Activated CD4-positive, alpha-beta T cell treated with anti-CD3 and anti-CD28 coated beads for 1 hour (primary cell): ENCODE measurements at places on chromosomes 4 and X.

DNA sequence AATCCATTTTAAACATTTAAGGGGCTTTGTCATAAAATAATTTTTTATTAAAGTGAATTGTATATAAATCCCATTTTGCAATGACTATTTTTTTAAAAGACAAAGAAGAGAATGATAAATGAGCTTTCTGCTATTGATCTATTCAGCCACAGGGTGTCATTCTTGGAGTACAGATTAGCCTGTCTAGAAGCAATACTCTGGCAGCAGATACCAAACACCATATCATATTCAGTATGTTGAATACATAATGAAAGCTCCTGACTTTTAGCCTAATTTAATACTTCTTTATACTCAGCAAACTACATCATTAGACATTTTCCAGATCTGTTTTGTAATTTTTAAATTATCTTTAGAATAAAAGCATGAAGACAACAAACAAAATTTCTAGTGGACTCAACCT lies 496.3 kb downstream of the PDGFC start:
- DNase-seq, result no peak

DNA sequence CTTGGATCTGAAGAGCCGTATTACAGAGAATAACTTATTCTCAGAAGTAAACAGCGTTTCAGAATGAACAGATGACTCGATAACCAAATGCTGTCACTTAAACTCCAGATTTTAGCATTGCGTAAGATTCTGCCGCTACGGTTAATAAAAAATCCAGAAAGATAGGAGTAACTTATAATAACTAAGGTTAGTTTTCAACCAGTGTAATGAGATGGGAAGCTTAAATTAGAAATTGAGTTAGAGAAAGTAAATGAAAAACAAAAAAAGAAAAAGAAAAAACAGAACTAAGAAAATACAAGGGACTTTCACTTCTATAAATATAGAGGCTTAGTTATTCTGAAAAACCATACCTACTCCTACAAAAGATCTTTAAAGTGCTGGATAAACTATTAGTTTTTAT lies 13.1 kb upstream of the PARM1 start:
- no peak for DNase-seq

- DNase-seq, result peak; percentile 88
Measured at GRCh38 chr4:87006676-87007527, 72.1 kb downstream of the AFF1 start.

- no peak for DNase-seq
Measured at GRCh38 chr4:41512136-41512535, 25.8 kb upstream of the LIMCH1 start.

- DNase-seq, result no peak
Measured at GRCh38 chr4:17232566-17233253, 279.2 kb downstream of the QDPR start.

DNA sequence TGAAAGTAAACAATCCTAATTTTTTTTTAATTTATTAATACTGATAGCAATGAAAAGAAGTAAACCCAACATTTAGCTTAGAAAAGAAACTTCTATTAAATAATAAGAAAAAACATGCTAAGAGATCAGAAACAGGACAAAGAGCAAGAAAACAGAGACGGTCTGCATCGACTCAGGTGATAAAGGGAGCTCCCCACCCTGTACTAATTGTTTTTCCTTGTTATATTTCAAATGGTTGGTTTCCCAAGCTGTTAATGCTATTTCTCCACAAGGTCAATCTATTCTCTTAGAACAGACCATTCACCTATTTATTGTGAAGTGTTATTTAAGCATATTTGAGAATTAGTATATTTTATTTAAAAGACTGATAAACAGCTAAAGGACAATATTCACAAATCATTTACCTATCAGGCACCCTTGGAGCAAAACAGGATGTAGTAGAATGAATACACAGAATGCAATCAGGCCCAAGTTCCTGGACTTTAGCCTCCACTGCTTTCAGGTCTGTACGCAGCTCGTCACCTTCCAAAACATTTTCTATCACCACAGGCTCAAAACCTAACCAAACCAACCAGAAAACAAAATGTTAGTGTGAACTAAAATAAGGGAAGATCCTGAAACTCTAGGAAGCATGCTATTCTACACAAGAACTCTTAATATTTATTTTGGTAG lies 5.5 kb downstream of the SEPSECS start:
- DNase-seq, result no peak

DNA sequence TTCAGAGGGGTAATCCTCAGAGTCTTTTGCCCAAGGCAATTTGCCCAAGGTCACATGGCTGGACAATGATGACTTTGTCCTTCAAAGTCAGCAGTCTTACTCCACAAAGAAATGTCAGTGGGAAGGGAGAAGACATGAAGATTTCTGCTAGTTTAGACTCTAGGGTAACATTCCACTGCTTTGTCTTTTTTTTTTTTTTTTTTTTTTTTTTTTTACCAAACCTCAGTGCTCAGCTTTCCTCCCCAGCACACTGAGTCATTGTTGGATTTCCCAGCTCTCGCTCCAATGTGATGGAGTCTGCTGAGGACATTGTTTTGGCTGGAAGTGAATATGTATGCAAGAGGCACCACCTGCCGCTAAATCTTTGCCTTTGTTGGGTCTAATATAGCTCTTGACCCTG lies 7.2 kb upstream of the C1QTNF7 start:
- DNase-seq, result no peak

DNA sequence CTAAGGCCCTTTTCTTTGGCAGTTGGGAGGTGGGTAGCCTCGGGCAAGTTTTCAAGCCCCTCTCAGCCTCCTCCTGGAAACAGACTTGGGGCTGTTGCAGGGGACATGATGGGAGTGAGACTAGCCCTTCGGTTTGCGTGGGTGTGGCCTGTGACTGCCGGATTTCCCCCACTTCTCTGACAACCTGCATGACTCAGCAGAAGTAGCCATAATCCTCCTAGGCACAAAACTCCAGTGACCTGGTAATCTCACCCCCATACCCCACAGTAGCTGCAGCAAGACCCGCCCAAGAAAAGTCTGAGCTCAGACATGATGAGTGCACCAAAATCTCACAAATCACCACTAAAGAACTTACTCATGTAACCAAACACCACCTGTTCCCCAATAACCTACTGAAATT lies 433.7 kb upstream of the AMOT start:
- no peak for DNase-seq

- DNase-seq, result no peak
Measured at GRCh38 chr4:137576446-137576845, 44.2 kb upstream of the PCDH18 start.

GRCh38 chr4:79042079-79042674 lies 102.9 kb upstream of the PAQR3 start:
- DNase-seq, result no peak

DNA sequence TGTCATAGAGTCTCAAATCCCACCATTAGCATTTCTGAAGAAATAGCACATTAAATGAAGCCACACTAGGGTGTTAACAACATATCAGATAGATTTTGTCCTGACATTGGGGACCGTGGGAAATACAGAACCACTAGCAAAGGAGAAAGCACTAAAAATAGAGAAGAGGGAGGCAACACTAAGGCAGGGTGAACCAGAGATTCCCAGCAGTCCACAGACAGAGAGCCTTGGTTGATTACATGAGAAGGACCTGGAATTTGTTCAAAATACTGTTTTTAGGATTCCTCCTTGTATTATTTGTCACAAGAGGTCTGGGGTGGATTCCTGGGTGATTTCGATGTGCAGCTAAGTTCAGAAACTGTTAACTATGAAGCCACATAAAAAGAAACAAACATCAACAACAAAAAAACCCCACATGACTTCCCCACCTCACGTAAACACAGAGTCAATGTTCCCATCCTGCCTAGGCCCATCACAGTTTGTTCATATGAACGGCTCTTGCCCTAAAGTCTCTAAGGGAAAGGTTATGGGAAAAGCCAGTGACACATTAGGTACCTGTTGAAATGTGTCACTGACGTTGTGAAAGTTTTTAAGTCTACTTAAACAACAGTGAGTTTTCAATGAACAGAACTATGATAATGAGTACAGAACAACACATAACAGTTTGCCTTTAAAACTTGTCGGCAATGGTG lies 23.6 kb upstream of the GRSF1 start:
- no peak for DNase-seq

DNA sequence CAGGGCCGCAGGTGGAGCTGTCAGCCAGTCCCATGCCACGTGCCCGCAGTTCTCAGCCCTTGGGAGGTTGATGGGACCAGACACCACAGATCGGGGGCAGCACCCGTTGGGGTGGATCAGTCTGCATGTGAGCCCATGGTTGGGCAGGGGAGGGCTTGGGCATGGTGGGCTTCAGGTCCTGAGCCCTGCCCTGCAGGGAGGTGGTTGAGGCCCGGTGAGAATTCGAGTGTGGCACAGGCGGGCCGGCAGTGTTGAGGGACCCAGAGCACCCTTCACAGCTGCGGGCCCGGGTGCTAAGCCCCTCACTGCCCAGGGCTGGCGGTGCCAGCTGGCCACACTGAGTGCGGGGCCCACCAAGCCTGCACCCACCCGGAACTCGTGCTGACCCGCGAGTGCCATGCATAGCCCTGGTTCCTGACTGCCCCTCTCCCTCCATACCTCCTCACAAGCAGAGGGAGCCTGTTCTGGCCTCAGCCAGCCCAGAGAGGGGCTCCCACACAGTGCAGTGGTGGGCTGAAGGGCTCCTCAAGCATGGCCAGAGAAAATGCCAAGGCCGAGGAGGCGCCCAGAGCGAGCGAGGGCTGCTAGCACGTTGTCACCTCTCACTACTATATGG lies 696.1 kb downstream of the TGIF2LX start:
- no peak for DNase-seq

- DNase-seq, result no peak
Measured at GRCh38 chrX:24996096-24996709, 19.6 kb downstream of the ARX start.

- no peak for DNase-seq
Measured at GRCh38 chrX:43595931-43596330, 60.2 kb upstream of the MAOA start.

DNA sequence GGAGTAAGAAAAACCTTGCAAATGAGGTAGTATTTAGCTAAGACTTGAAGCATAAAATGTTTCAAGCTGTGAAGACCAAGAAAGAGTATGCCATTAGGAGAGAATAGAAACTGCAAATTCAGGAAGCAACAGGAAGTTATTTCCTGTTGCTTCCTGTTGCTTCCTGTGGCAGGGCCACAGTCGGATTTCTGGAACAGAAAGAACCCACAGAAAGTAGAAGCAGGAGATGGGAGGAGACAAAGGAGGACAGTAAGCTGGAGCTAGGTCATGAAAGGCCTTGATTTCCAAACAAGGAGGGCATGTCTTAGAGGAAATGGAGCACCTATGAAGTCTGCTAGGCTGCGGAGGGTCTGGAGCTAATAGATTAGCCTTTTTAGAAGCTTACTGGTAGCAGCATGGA lies 17.2 kb downstream of the ASB11 start:
- DNase-seq, result no peak

DNA sequence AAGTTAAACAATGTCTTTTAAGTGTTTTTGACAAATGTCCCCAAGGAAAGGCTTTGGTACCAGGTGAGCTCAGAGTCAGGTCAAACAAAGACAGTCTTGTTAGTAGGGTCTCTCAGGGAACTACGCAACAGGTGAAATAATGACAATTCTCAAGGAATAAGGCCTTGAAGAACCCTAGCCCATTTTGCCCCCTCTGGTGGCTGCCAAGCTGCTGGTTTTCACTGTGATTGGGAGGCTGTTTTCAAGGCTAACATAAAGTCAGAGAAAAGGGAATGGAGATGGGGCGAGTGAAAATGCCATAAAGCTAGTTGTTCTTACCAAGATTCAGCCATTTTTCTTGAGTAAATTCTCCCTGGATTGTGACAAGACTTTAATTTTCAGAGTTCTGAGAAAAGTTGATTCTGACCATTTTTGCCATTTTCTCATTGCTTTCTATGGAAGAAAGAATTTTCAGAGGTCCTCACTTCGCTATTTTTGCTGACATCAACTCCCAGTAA lies 58.7 kb downstream of the RWDD4 start:
- DNase-seq, result no peak

- no peak for DNase-seq
Measured at GRCh38 chrX:117995378-117995777, 121.2 kb downstream of the KLHL13 start.

DNA sequence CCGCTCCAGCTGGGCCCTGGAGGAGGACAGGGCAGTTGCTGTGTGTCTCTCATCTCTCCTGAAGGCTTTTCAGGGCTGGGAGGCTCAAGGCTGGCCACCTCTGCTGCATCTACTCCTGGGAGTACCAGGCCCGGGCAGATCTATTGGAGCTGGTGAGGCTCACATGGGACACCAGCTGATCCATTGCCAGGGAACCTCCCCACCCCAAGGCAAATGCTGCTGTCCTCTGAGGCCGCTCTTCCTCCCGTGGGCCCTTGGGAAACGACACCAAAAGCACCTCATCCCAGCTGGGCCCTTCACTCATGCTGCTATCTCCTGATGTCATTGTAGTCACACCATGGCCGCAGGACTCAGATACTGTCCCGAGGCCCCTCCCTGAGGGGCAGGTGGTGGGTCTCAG lies 3.6 kb downstream of the UBL4A start:
- DNase-seq, result no peak

DNA sequence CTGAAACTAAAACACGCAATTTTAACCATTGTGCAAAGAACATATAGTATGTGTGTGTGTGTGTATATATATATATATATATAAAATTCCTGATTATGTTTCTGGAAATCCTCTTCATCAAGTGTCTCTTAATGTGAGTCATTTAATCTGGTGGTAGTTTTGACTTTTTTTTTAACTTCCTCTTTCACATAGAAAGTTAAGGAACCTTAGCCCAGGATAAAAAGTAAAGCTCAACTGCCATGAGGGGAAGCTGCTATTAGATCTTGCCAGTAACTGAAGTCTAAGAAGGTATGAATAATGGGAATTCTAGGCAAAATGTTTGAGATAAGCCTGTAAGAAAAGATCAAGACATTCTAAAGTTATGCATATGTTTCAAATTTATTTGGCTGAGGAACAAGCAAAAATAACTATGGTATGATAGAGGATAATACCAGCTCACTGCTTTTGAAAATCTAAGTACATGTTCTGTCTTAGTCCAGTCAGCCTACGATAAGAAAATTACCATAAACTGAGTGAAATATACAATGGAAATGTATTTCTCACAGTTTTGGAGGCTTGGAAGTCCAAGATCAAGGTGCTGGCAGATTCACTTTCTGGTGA lies 757.0 kb downstream of the TRAM1L1 start:
- DNase-seq, result no peak

GRCh38 chrX:1242891-1243402 lies 25.7 kb upstream of the CSF2RA start:
- DNase-seq, result no peak

DNA sequence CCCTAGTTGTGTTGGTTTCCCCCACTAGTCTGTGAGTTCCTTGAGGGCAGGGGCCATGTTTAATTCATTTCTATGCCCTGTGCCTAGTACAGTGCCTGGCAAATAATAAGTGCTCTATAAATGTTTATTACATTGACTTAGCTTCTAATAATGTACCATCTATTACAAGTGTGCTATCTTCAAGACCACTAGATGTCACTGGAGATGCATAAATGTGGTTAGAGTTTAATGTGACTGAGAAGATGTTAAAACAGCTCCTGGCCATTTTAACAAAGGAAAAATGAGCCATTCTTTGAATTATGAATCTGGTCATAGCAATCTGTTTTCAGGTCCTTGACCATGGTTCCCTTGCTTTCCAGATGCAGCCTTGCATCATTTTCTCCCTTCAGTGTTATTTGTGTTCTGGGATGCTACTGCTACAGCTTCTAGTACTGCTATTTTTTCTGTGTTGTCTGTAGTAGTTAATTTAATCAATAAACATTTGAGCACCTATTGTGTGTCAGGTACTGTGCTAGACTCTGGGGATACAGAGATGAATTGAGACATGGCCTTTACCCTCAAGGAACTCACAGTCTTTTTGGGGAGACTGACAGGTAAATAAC lies 43.2 kb downstream of the SLC9A6 start:
- no peak for DNase-seq
